ENCODE measurements at places on chromosomes 11 and 22.

DNA sequence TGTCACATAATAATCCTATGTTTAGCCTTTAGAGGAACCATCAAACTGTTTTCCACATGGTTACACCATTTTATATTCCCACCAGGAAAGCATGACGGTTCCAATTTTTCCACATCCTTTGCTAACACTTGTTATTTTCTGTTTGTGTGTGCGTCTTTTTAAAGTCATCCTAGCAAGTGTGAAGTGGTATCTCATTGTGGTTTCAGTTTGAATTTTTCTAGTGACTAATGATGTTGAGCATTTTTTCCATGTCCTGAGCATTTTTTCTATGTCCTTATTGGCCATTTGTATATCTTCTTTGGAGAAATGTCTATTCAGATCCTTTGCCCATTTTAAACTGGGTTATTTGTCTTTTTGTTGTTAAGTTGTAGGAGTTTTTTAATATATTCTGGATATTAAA, 53.7 kb upstream of the DEPDC7 start:
- no peak for DNase-seq

GRCh38 chr11:15412054-15412453, 297.3 kb downstream of the INSC start:
- no peak for DNase-seq

DNA sequence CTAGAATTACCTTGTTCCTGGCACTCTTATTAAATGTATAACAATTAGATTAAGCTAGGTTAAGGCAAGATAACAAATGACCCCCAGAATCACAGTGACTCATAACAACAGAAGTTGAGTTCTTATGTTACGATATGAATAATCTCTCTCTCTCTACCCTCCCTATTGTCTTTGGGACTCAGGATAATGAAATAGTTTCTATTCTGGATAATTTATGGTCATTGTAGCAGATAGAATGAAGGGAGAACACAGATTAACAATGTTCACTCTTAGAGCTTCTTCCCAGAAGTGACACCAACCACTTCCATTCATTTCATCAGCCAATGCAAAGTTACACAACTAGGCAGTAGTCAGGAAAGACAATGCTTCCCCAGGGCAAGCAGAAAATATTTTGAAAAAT, 334.5 kb downstream of the C11orf87 start:
- DNase-seq, result no peak

DNA sequence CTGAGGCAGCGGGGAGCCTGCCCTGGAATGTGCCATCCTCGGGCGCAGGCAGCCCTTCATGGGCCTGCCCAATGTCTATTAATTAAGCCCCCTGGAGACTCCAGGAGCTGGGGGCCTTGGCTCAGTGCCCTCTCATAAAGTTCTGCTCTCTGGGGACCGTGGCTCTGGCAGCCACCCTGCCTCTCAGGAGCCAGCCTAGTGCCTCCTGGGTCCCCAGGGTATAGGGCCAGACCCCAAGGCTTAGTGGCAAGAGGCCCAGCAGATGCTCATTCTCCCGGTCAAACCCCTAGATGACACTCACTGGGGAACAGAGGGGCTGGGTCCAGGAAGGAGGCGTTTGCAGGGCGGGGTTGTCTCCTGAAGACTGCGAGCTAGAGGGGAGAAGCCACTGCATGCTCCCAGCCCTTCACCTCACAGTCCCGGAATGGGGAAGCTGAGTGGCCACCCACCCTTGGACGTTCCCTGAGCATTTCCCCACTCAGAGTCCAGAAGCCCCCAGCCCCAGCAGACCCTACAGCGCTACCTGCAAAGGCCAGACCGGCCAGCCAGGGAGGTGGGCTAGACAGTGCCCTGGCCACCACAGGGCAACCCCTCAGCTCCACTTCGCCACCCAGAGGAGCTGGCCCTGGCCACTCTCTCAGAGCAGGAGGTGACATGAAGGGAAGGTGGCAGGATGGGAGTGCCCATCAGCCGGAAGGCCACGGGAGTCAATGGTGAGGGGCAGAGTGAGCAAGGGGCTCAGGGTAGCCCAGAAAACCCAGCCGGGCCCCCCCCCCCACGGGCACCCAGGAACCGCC, 83.0 kb downstream of the CDKN1C start:
- no peak for DNase-seq

DNA sequence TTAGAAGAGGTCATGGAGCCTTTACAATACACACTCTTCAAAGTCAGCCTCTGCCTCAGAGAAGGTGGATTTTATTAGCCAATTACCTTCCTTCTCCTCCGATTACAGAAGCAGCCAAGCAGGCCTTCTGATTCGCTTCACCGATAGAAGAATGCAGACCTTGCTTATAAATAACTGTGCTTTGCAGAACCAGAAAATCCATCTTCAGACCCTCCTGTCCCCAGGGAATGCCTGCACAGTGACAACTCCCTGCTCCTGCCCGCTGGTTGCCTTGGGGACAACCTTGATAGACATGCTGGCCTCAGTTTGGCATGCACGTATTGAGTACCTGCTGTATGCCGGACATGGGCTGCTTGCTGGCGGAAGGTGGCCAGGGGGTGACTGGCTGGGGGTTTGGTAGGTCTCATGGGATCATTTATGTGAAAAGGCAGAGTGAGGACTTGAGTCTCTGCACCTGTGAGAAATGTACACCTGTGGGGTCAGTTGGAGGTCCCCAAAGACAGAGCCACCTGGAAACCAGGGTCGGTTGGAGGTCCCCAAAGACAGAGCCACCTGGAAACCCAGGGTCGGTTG, 1238.7 kb downstream of the BRD1 start:
- no peak for DNase-seq

Measured in activated T-cell treated with anti-CD3 and anti-CD28 coated beads for 1 hour (primary cell).